Stimulated activated CD4-positive, alpha-beta T cell treated with anti-CD3 and anti-CD28 coated beads, Interleukin-1b, Interleukin-23, amount 100 ng/mL, for 1 hour (primary cell): ENCODE measurements at places on chromosomes 4 and X.

DNA sequence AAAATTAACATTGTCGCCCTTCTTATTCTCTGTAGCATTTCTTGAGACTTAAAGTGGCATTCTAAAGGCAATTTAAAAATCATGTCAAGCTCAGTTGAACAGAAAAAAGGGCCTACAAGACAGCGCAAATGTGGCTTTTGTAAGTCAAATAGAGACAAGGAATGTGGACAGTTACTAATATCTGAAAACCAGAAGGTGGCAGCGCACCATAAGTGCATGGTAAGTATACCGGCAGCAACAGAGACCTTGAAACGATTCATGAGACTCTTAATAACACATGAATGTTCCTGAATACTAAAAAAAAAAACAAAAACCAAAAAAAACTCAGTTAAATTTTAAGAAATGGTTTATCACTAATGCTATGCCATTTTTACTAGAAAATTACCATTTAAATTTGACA is 82.4 kb upstream of the HPRT1 start:
- DNase-seq = no peak

- no peak for DNase-seq
Measured at GRCh38 chrX:793216-793770, 162.7 kb downstream of the SHOX start.

DNA sequence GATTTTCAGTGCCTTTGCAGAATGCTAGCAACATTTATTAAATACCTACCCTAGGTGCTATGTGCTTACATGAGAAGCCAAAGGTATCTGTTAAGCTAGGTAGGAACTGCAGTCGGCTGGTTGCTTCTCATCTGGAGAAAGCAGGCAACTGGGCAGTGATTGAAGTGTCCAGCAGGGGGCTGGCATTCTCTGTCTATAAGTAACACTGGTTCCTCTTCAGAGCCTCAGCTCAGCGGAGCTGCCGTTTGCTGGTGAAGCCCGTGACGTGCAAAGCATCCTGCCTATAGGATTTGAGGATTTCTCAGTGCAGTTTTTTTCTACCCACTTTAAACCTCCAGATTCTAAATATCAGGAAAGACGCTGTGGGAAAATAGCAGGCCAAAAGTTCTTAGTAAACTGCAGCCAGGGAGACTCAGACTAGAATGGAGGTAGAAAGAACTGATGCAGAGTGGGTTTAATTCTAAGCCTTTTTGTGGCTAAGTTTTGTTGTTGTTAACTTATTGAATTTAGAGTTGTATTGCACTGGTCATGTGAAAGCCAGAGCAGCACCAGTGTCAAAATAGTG is at the start of gene GRPR:
Gene GRPR (plus strand): TSS at position 344 of the 565 bp plus-strand sequence. CDS start 389 bp downstream, outside the sequence.
- peak; percentile 2 for DNase-seq

DNA sequence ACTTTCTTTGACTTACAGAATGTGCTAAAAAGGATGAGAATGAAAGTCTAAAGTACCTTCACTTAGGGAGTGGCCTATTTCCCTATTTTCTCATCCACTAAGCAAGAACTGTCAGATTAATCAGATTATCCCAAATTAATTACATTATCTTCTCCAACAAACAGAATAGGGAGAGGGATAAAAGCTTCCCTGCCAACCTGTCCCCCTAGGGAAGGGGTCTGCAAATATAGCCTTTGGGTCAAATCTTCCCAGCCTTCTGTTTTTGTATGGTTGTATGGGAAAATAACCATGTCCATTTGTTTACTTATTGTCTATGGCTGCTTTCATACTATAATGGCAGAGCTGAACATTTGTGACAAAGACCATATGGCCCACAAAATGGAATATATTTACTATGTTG is 57.1 kb upstream of the USP38 start:
- DNase-seq = no peak

DNA sequence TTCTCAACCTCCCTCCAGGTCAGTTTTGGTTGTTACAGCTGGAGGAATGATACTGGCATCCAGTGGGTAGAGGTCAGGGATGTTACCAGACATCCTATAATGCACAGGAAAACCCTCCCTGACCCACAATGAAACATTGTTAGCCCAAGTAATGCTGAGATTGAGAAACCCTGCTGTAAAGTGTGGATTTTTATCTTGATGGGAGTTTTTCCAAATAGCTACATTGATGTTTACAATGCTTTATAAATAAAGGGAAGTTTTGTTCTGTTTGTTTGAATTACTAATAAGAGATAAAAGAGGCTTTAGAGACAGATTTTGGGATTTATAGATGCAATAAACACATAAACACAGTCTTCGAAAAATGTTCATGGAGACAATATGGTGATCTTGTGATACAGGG is 194.0 kb upstream of the NUDT6 start:
- no peak for DNase-seq

GRCh38 chr4:173807347-173807746 is 277.3 kb upstream of the HAND2 start:
- DNase-seq = no peak

DNA sequence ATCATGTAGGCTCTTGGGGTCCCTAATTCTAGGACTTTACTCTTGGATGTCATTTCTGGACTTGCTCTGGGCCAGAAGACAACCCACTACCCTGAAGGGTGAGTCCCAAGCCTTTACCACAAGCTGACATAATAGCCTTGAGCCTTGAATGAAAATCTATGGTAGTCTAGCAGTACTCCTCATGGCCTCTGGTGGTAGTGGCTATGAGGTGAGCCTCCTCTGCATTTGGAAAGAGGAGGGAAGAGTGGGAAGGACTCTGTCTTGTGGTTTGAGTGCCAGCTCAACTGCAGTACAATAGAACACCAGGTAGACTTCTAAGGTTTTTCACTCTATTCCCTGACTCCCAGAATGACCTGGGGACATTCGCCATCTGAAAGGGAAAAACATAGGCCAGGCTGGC is 96.5 kb downstream of the DCAF12L1 start:
- DNase-seq = no peak

- no peak for DNase-seq
Measured at GRCh38 chr4:76420762-76421581, at the start of gene CCDC158. TSS of gene CCDC158 (minus strand) at chr4:76421141. CDS start at chr4:76403207, 17,934 bp downstream.

DNA sequence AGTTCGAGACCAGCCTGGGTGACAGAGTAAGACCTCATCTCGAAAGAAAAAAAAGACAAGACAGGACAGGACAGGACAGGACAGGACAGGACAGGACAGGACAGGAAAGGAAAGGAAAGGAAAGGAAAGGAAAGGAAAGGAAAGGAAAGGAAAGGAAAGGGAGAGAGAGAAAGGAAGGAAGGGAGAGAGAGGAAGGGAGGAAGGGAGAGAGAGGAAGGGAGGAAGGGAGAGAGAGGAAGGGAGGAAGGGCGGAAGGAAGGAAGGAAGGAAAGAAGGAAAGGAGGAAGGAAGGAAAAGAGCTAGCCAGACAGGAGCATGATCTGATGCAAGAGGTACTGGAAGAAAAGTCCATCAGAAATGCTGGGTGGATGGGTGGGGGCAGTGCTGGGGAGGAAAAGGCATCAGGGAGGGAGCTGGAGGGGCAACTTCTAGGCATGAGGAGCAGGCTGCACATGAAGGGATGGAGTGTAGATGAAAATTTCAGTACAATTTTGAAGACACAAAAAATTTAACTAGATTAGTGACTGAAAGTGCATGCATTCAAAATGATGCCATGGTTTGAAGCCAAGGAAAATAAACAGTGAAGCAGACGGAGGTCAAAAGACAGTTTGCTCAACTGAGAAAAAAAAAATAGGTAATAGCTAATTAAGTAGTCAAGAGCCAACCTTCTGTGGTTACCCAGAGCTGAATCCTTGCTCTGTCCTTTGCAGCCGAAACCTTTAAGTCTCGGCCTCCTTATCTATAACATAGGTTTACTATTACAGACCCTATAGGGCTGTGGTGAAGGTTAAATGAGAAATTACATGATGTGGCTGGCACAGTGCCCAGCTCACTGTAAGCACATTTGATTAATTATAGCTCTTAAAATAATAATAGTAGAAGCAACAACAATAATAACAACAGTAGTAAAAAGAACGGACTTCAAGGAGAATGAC is 59.9 kb downstream of the ZNF827 start:
- no peak for DNase-seq

DNA sequence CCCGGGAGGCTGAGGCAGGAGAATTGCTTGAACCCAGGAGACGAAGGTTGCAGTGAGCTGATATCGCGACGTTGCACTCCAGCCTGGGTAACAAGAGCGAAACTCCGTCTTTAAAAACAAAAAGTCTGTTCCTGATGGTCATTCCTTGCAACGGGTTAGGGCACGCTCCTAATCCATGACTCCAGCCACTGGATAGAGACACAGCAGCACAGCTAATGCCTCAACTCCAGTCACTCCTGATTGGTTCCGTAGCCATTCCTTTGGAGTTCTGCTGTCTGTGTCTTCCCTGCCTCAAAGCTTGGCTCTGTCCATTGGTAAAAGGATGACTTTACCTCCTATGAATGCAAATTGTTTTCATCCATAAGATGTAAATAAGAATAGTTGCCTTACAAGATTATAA is 44.3 kb upstream of the FAM9A start:
- DNase-seq = no peak

GRCh38 chr4:83269256-83269655 is 15.3 kb downstream of the COQ2 start:
- DNase-seq = no peak

DNA sequence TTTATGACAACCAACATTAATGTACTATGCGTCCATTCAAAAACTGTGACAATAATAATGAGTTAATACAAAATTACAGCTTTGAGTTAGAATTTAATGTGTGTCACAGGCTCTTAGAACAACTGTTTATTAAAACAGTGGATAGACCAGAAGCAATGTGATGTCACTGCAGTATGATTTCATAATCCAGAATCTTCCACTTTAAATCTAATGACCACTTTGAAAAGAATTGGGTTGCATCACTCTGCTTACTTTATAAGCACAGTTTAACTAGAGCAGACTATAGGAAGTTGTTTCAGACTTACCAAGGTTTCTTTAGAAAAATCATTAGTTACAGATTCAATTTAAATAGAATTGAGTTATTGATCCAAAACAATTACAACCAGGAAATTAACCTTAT is 758.5 kb downstream of the KCTD8 start:
- no peak for DNase-seq

DNA sequence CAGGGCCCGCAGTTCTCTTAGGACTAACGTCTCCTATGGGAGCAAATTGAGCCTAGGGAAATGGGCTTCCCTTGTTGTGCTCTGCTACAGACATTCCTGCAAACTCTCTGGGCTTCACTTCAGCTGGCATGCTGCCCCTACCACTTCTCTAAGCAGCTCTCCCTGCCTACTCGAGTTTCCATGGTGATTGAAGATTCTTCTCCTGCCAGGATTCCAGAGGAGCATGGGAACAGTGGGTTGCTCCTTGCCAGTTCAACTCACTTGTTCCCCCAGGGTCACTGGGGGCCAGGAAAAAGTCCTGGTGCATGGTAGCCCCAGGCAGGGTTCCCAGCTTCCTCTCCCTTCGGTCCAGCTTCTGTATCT is 21.1 kb upstream of the WDR17 start:
- DNase-seq = no peak

- DNase-seq = no peak
Measured at GRCh38 chrX:123450222-123450621, 266.1 kb downstream of the GRIA3 start.

- DNase-seq = no peak
Measured at GRCh38 chrX:46922611-46923010, 10.4 kb downstream of the JADE3 start.

- no peak for DNase-seq
Measured at GRCh38 chr4:22850055-22850454, 157.3 kb downstream of the GBA3 start.

GRCh38 chr4:2733001-2733843 is 22.9 kb downstream of the TNIP2 start:
- no peak for DNase-seq

DNA sequence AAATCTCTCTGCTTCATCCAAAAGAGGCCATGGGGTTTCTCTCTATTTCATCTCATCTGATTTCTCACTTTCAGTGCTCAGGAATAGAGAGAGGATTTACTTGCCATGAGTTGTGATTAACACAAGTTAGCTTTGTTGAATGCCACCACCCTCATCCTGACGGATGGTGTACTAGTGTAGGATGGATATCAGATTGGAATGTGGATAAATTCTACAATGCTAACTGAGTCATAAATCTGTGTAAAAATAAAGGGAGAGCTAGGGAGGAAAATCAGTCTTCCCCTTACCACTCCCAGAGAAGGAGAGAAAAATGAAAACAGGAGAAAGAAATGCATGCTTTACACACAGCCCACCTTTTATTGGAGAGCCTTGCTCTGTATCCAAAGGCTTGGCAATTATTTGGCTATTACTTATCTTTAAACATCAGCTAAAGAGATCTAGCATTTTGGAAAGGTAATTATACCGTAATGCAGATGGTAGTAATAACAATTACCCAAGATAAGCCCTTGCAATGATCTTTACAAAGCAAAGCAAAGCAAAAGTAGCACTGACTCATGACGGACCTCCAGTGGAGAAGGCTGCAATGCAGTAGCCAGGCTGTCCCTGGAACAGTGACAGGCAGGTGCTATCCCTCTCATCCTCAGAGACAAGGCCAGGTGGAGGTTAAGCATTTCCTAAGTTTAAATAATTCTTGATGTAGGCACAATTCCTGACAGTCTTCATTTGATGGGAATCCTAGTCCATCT is 306.3 kb upstream of the PPARGC1A start:
- DNase-seq = no peak

DNA sequence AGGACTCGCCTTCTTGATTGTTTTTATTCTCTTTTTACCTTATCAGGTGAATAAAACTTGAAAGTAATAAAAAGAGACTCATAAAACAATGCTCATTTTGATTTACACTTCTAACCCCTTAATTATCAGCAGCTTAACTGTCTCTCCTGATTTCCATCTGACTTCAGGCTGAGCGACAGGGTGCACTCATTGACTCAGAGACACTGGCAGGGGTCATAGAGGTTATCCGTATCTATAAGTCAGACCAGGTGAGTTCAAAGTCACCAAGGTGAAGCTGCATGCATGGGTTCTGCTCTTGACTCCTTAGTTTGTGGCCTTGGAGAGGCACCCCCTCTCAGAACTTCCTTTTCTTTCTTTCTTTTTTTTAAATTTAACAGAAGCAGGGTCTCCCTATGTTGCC is 116.4 kb upstream of the SLC34A2 start:
- DNase-seq = no peak

GRCh38 chrX:141176586-141177451 is at the start of gene LDOC1:
TSS of gene LDOC1 (minus strand) at chrX:141177129. CDS start at chrX:141177021, 108 bp downstream.
- peak; percentile 30 for DNase-seq

- no peak for DNase-seq
Measured at GRCh38 chr4:99043346-99043745, 45.2 kb downstream of the ADH5 start.

GRCh38 chr4:5465956-5466355 is 242.4 kb downstream of the EVC2 start:
- no peak for DNase-seq

GRCh38 chr4:156321203-156321602 is 367.5 kb upstream of the CTSO start:
- DNase-seq = no peak

GRCh38 chrX:153861151-153861550 is 24.8 kb downstream of the L1CAM start:
- no peak for DNase-seq

GRCh38 chrX:136580316-136580715 is 48.3 kb downstream of the VGLL1 start:
- DNase-seq = no peak

GRCh38 chrX:149908308-149908707 is 21.1 kb upstream of the HSFX4 start:
- DNase-seq = no peak

GRCh38 chr4:17613761-17614415 is 553 bp upstream of the MED28 start:
- DNase-seq = peak; percentile 3

GRCh38 chrX:155968791-155969190 is 28.7 kb upstream of the IL9R start:
- DNase-seq = no peak
